Effector memory CD4-positive, alpha-beta T cell (primary cell): ENCODE measurements at places on chromosomes 16 and 17.
A peak's percentile ranks its signal among the peaks of the same experiment; 100 is the strongest.

DNA sequence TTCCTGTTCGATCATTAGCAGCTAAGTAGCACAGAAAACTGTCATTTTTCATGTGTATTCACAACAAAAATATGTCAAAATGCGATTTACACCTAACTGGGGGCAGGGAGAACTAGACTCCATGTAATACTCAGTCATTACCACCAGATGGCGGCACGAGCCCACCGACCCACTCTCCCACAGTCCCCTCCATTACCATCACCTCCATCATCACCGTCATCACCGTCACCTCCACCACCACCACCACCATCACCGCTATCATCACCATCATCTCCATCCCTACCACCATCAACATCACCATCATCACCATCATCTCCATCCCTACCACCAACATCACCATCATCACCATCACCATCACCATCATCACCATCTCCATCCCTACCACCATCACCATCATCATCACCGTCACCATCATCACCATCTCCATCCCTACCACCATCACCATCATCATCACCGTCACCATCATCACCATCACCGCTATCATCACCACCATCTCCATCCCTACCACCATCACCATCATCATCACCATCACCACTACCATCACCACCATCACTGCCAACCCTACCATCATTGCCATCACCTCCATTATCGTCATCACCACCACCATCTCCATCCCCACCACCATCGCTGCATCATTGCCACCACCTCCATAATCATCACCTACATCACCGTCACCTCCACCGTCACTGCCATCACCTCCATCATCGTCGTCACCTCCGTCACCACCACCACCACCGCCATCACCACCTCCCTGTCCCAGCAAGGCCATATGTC lies 14.4 kb downstream of the NDUFAF8 start:
- peak; percentile 28 for DNase-seq

DNA sequence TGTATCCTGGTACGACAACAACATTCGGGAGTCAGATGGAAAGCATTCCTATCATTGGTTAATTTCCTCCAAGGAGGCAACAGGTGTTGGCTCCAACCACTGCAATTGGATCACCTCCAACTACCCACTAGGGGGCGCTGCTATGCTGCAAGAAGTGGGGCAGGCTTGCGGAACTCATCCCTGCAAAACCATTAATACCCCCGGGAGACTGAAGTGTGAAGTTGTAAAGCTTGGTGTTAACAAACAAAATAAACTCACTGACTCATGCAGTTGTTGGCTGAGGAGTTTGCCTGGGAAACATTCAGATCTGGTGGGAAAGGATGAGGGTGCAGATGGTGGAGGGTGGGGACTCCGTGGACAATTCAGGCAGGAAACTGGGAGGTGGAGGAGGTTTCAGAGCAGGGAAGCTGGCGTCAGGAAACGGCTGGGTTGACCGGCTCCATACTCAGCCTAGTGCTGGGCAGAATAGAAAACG lies 84.9 kb downstream of the HS3ST2 start:
- no peak for DNase-seq

GRCh38 chr17:74686761-74687160 lies 26.0 kb downstream of the CD300LF start:
- no peak for DNase-seq

- DNase-seq: no peak
Measured at GRCh38 chr17:41020336-41020735, 6.7 kb downstream of the KRTAP1-5 start.

DNA sequence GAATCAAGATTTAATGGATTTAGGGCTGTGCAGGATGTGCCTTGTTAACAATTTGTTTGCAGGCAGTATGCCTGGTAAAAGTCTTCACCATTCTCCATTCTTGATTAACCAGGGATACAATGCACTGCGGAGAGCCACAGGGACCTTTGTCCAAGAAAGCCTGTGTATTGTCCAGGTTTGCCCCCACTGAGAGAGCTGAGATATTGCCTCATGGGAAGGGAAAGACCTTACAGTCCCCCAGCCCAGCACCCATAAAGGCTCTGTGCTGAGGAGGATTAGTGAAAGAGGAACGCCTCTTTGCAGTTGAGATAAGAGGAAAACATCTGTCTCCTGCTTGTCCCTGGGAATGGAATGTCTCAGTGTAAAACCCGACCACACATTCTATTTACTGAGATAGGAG lies 2169.6 kb downstream of the TP53TG3F start:
- DNase-seq: no peak

DNA sequence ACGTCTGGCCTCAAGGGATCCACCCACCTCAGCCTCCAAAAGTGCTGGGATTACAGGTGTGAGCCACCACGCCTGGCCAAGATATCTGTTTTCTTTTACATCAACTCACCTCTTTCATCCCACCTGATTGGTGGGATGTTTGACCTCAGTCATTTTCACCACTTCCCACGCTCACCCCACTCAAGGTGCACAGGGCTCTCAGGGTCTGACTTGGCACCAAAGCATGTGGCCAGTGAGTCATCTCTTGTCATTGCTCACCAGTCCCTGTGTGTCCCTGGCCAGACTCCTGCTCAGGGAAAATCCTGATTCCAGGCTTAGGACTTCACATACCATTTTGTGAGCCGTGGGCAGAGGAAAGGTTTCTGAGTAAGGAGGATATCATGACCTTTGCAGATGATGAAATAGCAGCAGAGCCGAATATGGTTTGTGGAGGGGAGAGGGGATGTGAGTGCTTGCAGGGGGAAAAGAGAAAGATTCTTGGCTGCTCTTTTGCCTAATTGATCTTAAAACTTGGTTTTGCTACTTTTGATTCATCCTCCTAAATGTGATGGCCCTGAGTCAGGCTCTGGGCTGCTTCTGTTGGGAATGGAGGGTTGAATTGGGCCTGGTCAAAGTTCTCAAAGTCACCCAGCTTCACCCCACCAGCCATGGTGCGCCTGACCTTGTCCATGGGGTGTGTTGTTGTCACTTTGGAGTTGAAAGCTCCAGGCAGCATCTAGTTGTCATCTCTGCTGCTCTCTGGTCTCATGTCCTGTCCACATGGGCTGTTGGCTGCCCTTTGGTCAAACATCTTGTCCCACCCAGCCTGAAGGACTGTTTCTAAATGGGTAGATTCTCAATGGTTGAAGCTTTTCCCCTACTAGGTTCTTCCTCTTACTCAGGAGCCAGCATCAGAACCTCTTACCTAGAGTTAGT lies 6.0 kb upstream of the KCNH6 start:
- no peak for DNase-seq

GRCh38 chr16:80816356-80816755 lies 12.0 kb upstream of the CDYL2 start:
- DNase-seq: no peak

GRCh38 chr17:19744922-19745757 lies 3.0 kb downstream of the ALDH3A1 start:
- peak; percentile 42 for DNase-seq

- DNase-seq: no peak
Measured at GRCh38 chr17:39736319-39737165, 1.2 kb upstream of the GRB7 start.

DNA sequence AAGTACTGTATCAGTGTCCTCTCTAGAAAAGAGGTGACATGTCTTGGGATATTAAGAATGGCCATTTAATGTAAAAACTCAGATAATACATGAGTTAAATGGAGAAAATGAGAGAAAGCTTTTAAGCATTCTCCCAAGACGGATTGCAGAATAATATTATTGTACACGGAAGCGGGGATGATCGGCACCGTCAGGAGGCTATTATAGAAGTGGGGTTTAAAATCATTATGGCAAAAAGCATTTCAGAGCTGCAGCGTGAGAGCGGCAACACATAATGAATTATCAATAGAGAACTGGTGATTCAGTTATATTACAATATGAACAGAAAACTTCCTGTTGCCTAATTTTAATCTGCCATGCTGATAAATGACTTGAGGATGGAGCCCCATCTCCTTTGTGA lies 261.7 kb upstream of the IRX3 start:
- DNase-seq: no peak

- no peak for DNase-seq
Measured at GRCh38 chr17:51914577-51914976, 243.9 kb downstream of the CA10 start.

DNA sequence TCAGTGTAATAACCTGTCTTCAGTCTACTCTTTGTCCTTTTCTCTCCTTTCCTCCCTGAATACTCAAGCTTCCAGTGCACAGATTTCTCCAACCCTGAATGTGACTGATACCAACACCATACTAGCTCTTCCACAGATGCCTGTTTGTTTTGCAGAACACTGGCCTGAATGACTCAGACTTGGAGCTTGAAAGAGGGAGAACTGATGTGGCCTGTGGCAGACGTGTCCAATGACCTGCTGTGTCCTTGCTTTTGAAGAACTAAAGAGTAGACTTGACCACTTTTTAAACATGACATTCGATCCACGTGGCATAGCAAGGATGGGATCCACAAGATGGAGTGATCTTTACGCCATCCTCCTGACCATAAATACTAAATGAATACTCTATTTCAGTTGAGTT lies 361.0 kb downstream of the WWOX start:
- DNase-seq: no peak
